Activated T-cell treated with anti-CD3 and anti-CD28 coated beads, Interleukin-2, amount 50 U/mL, for 72 hours (primary cell): ENCODE measurements at places on chromosomes 6 and 20. TPM values are rescaled to one million over a fixed set of nuclear protein-coding genes. Genes with fewer than 3 reads are reported as not detected.

DNA sequence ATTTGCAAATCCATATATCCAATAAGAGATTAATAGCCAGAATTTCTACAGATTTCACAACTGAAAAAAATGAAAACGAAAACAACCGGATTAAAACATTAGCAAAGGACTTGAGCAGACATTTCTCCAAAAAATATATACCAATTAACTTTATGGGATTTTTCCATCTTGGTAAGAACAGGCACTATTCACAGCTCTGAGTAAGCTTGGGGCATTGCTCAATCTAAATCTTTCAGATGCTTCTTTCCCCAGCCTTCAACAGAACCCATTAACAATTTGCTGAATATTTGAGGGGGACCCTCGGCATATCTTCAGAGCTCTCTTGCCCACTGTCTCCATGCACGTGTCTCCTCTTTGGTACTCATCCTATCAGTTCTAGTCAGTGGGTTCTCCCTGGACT, 111.7 kb upstream of the CD93 start:
- no peak for DNase-seq

DNA sequence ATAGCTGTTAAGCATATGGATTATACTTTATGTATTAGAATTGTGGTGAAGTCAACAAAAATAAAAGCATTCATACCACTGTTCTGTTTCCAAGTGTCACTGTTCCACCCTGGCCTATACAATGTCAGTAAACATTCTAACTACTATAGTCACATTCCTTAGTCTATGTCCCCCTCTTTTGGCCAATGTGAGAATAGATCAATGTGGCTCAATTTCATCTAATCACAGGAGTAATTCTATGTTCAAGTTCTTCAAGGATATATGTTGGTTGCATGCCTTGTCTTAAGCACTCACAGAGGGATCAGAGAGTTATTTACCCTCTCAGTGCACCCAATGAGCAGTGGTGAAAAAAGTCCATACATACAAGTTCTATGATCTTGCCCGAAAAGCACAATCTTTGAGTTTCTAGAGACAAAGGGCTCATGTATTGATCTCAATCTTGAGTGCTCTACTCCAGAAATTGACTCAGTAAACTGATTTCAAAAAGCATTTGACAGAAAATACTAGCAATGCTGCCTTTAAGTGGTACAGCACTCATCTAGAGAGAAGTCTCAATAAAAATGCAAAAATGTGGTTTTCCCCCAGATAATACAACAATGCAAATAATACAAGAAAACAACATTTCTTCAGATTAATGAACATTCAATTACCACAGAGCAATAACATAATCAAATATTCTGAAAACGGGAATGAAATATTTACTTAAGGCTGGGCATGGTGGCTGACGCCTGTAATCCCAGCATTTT, 16.5 kb downstream of the SMLR1 start:
- DNase-seq, result no peak

DNA sequence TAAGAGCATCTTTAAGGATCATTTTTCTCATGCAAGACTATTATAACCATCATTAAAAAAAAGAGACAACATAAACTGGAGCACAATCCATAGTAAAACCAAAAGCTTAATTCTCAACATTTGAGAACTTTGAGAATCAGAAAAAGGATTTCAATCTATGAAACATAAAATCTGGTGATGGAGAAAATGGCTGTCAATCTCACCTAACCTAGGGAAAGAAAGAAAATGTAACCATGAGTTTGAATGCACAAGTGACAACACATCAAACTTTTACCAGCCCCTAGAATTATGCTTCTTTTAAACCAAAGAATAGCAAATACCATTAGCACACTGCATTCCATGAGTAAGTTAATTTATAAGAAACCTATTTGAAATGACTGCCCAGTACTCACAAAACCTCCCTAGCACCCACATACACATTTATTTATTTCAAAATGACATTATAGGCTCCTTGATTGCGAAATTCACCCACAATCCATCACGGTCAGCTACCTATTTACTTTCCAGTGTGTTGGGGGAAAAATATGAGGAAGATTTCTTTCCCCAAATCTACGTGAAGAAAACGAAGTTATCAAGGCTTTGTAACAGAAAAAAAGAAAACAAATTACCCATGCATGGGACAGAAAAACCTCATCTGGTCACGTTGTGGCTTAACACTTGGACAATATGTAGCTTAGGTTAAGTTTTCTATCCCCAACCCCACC, 828 bp downstream of the ASCC3 start:
- no peak for DNase-seq

DNA sequence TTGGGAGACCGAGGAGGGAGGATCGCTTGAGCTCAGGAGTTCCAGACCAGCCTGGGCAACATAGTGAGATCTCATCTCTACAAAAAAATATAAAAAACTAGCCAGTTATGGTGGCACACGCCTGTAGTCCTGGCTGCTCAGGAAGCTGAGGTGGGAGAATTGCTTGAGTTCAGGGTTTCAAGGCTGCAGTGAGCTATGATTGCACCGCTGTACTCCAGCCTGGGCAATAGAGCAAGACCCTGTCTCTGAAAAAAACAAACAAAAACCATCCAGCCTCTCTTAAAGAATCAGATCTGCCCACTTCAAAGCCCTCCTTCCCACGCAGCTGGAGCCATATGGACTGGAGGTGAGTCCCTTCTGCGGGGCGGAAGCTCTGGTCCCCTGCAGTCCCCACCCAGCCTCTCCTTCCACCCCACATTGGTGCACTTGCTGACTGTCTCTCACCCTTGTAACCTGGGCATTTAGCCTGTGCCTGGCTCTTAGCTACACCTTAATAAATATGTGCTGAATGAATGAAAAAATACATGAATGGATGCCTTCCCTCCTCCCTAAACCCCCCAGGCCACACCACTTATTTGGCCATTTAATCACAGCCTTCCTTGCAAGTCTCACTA, 7.2 kb upstream of the PARD6B start:
- no peak for DNase-seq

GRCh38 chr6:14573267-14573666, 455.7 kb downstream of the CD83 start:
- DNase-seq, result no peak

Gene SIRPB1
- total RNA-seq, result 0.91 TPM

Gene BPI
- total RNA-seq, result not detected
